A673 (cell line): ENCODE measurements at places on chromosomes 6 and 20. TPM values are rescaled to one million over a fixed set of nuclear protein-coding genes. Genes with fewer than 3 reads are reported as not detected.
A peak's percentile ranks its signal among the peaks of the same experiment; 100 is the strongest.

GRCh38 chr6:117928833-117929232 is 21.8 kb downstream of the SLC35F1 start:
- DNase-seq, result no peak

GRCh38 chr20:13059398-13060136 is 50.8 kb downstream of the SPTLC3 start:
- DNase-seq, result no peak

DNA sequence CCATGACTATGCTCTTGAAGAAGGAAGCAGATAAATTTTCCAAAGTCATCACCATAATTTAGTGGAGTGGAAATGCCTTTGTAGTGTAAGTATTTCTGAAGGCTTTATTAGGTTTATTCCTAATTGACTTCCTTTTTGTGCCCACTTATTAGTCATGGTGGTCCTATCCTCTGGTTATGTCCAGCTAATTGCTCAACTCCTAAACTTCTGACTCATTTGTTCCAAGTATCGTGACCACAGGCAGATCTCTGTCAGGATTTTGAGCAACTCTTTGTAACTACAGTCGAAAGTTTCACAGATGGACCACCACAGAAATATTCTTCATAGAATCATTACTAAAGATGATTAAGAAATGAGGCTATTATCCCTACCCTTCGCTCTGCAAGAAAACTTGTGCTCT is 315.6 kb upstream of the PTCHD4 start:
- DNase-seq, result no peak

GRCh38 chr6:3366596-3367413 is 90.0 kb downstream of the SLC22A23 start:
- DNase-seq, result no peak

Gene SNAP25
- total RNA-seq, result 5.0 and 5.8 TPM in 2 replicates

GRCh38 chr20:11406877-11407276 is 510.8 kb upstream of the BTBD3 start:
- no peak for DNase-seq

Gene SLC35F1
- total RNA-seq, result 5.3 and 8.3 TPM in 2 replicates

- peak; percentile 66 for DNase-seq
Observed at GRCh38 chr6:56148488-56149186, 98.7 kb downstream of the COL21A1 start.

Gene KIF13A
- 19.7 and 21.1 TPM in 2 replicates for total RNA-seq

- peak; percentile 91 for DNase-seq
Observed at GRCh38 chr6:122869437-122870024, 80.5 kb downstream of the SMPDL3A start.

Gene C6orf141
- total RNA-seq, result 9.7 and 11.7 TPM in 2 replicates

Gene TCFL5
- total RNA-seq, result 13.9 and 16.1 TPM in 2 replicates

GRCh38 chr20:3398681-3399252 is 8.7 kb downstream of the DNAAF9 start:
- no peak for DNase-seq

DNA sequence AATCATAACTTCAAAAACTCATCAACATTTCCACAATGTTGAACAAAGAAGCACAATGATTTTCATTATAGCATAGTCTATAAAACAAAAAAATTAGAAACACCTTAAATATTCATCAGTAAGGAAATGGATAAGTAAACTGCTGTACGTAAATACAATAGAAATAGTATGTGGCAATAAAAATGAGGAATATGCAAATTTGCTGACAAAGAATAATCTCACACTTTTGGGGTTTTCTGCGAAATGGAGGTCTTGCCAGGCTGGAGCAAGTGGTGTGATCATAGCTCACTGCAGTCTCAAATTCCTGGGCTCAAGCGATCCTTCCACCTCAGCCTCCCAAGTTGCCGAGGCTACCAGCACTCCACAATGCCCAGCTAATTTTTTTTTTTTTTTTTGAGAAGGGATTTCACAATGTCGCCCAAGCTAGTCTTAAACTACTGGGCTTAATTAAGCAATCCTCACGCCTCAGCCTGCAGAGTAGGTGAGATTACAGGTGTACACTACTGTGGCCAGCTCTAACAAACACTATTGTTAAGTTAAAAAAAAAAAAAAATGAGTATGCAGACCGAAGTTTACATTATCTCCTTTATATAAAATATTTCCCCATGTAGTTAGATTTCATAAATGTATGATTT is 58.8 kb upstream of the SMIM28 start:
- no peak for DNase-seq

Gene BPIFB1
- total RNA-seq, result not detected in 2 replicates

Gene RHAG
- total RNA-seq, result not detected in 2 replicates

DNA sequence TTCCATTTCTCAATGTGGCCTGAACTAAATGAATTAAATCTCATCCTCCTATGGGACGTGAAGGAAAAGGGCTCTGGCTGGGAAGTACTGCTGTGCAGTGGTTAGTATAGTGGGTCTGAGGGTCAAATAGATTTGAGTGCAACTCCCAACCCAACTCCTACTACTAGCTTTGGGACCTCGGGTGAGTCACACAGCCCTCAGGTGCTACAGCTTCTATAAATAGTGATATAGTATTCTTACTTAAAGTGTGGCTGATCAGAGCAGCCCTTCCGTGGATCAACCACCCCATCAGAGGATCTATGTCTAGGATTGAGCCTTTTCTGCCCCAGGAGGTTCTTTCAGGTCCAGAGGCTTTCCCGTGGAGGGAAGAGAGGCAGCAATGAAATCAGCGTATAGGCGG is 904 bp upstream of the UST start:
- no peak for DNase-seq

DNA sequence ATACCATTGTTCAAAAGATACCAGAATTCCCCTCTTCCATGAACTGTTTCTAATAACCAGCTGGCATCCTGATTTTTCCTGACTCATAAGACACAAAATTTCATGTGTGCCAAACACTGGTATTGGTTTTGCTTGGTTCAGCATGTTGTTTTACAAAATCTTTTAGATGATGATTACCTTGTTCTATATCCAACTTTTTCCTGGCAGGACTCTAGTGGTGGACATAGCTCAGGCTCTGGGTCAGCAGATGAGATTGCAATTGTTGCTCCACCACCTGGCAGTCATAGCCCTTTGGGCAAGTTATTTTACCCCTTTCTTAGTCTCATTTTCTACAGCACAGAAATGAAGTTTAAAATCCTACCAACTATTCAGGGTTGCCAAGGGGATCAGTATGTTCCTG is 6.2 kb downstream of the TRIM38 start:
- DNase-seq, result no peak

Gene DDX27
- total RNA-seq, result 62.4 and 62.9 TPM in 2 replicates

Gene OPRL1
- total RNA-seq, result 0.32 and 0.46 TPM in 2 replicates

Gene SLC22A16
- 0.15 TPM in 1 of 2 replicates, not detected in the other for total RNA-seq

DNA sequence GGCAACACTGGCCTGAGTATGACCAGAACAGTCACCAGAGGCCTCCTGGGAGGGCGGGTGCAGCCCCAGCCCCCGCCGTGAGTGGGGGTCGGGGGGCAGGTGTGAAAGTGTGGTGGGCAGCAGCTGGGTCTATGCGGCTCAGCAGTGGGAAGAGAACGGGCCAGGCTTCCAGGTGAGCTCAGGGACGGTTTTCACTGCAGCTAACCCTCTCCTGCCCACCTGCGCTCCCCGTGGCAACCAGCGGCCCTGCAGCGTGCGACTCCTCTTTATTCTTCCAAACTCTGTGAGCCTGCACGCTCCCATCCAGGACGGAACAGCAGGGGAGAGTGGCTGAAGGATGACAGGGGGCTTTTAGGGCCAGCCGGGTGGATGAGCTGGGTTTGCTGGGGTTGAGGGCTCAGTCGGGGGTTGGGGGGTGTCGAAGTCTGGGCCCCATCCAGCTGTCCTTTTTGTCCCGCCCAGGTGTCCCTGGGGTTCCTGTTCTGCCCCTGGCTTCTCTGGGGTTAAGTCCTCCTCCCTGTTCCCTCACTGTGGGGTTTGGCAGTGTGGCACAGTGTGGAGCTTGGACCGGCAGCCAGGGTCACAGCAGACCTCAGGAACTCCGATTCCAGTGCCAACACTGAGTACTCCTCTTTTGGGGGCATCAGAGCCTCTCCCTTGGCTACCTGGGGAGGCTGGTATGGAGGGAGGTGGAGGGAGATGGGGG is 859 bp upstream of the BIRC7 start:
- DNase-seq, result no peak

- DNase-seq, result no peak
Observed at GRCh38 chr20:1210501-1210900, 7.2 kb downstream of the C20orf202 start.

DNA sequence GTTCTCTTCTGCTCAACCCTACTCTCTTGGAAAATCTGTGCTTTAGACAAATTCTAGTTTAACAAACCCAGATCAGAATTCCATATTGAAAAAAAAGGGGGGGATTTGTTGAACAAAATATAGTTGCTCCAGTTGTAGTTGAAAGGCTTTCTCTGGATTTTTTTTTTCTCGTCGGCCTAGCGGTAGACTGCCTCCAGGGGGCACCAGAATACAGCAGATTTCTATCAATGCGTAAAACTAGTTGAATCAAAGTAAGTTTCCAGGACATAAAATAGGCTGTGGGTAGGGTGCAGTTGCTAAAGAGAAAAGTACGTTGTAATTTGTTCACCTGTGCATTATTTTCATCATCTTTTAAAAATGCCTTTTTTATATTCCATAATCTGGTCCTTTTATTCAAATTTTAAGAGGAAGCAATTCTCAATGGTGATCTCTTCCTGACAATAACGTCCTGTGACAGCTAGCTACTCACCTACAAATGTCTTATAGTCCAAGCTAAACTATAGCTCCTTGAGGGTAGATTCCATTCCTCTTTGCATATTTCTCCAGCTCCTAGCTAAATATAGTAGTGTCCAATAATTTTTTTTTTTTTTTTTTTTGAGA is 105.4 kb downstream of the PERP start:
- peak; percentile 51 for DNase-seq

DNA sequence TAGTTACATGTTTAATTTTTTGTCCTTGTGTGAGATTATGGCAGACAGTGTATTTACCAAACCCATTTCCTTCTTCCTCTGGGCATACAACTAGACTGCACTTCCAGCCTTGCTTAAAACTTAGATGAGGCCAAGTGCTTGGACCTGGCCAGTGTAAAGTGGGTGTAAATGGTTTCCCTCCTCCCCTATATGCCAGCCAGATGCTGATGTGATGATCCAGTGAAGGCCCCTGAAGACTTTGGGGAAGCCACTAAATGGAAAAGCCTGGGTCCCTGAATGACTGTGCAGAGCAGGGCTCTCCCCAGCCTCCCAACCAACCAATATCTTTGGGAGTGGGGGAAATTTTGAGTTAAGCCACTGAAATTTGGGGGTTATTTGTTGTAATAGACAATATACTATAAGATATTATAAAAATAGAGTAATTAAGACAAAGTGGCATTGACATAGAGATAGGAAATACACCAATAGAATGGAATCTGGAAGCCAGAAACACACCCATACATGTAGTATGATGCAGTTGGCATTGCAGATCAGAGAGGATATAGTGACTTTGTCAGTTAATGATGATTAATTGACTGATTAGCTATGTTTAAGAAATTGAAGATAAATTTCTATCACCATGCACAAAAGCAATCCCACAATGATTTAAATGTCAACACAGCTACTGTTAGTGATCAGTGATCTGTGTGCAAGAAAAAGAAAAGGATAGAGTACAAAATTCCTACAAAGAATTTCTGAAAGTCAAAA is 10.4 kb upstream of the SNX9 start:
- no peak for DNase-seq

DNA sequence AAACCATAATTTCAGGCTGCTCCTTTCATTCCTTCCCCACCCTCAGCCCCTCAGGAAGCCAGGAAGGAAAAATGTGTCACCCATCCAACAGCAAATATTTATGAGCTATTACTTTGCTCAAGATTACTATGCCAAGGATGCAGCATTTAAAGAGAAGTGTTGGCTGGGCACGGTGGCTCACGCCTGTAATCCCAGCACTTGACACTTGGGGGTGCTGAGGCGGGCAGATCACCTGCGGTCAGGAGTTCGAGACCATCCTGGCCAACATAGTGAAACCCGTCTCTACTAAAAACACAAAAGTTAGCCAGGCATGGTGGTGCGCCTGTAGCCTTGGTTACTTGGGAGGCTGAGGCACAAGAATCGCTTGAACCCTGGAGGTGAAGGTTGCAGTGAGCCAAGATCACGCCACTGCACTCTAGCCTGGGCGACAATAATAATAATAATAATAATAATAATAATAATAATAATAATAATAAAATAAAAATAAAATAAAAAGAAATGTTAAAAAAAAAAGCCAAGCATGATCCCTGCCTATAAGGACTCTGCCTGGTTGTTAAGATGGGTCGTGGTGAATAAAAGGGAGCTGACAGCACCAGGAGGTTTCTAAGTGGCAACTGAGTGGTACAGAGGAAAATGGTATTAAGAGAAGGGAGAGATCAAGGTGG is 20.5 kb upstream of the TIAM2 start:
- DNase-seq, result peak; percentile 80

- DNase-seq, result no peak
Observed at GRCh38 chr6:165968408-165968807, 199.2 kb downstream of the TBXT start.

DNA sequence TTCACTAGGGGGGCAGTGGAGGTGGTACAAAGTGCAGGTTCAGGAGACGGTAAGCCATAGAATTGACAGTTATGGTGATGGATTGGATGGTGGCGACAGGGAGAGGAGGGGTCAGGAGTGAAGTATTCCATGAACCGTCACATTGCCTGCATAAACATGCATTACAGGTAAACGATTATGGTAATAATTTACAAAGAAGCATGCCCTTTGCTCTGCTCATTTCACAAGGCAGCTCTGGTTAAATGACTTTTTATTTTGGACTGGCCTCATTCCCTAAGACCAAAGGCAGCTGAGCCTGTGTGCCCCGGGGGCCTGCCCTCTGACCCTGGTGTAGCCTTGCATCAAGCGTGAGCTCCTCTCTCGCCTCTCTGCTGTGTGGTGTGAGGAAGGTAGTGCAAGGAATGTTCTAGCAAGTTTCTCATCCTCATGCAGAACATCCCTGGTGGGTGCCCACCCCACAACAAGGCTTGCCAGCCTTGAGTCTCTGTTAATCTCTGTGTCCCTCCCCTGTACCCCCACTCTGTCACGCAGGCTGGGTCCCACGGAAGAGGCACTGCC is 59.0 kb downstream of the PPP1R14C start:
- DNase-seq, result no peak

Gene SYCP2
- 0.37 and 0.88 TPM in 2 replicates for total RNA-seq

DNA sequence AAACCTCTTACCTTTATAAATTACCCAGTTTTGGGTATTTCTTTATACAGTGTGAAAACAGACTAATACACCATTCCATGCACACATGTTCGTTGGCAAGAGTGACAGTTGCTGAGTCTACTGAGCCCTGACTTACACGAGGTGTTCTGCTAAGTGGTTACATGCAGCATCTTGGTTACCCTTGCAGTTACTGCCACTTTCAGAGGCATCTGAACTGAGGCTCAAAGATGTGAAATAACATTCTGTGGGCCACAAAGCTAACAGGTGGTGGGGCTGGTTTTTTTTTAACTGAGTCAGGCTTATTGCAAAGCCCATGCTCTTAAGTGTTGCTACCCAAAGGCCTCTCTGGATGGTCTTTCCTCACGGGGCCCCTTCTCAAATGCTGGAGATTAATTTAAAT is 54.4 kb upstream of the GTSF1L start:
- no peak for DNase-seq
